Amniotic stem cell (primary cell): ENCODE measurements at places on chromosomes 2 and 18.

DNA sequence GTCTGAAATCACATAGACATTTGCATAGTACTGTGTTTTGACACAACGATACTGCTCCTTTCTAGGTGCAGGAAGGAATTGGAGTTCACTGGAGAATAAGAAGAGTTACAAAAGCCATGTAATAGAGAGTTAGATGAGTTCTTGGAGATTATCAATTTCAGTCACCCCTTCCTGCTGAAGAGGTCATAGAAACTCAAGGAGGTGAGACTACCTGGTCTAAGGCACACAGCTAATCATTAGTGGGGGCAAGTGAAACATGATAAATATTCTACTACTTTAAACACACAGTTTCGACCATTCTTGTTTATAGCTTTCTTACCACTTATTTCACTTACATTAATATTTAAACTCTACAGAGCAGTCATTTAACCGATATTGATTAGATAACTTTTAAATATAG, 286.9 kb upstream of the NXPH2 start:
- no peak for DNase-seq

DNA sequence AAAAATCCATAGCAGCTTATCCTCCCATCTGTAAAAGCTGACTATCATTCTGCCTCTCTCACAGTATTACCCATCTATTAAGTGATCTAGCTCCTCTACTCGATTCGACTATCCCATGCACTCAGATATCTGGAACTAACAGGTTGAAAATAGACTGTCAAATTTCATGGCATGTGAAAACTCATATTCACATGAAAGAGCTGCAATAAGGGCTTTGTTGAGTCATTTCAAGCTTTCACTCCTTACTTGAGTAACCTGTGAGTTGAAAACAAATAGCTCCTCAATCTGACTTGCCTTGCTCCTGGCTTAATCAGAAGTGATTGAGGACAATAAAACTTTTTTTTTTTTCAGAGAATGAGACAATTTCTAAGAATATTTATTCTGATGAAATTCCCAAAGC, 192.4 kb upstream of the ERBB4 start:
- no peak for DNase-seq

GRCh38 chr2:127085317-127085681, 21.7 kb downstream of the BIN1 start:
- no peak for DNase-seq

DNA sequence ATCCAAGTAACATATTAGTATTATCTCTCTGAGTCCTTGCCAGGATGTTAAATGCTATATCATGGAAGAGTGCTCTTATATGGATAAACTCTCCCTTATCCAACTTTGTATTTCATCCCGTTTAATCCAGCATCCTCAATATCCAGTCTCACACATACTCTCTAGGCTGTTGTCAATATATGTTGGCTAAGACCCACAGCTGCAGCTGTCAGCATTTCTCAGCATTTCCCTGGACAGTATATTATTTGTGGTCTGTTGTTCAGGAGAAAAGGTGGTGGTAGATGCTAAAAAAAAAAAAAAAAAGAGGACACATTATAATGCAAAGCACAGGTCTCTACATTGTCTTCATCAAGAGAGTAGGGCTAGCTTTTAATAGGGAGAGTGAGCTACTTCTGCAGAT, 1368.0 kb upstream of the ZEB2 start:
- no peak for DNase-seq

- DNase-seq = peak; percentile 45
These were observed 64.4 kb downstream of the LONRF2 start for GRCh38 chr2:100257939-100258338.

- DNase-seq = peak; percentile 21
These were observed 694 bp downstream of the CFAP36 start for GRCh38 chr2:55519938-55520885.

DNA sequence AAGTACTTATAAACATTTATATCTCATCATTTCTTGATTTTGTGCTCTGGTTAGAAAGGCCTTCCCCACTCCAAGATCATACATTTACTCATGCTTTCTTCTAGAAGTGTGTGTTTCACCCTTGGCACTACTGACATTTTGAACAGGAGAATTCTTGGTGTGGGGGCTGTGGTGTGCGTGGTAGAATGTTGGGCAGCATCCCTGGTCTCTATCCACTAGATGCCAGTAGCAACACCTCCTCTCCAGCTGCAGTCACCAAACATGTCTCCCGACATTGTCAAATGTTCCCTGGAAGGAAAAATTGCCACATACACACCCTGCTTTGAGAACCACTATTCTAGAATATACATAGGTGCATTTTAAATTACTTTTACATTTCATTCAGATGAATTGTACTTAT, 8.7 kb upstream of the TGIF1 start:
- DNase-seq = no peak

DNA sequence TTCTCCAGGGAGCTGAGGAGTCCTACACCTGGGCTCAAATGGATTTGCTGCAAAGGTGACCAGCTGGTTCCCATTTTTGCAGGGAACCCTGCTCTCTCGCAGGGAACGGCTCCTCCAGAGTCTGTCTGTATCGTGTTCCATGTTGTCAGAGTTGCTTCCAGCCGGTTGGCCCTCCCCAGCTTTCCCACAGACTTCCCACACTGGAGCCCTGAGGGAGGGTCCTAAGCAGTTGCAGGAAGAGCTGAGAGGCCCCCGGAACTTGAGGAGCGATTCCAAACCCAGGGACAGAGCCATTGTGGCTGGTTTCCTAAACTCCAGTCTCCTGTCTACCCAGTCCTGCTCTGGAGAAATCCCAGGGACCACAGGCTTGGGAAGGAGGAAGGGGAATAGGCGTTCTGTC, 121.7 kb upstream of the PPP1CB start:
- no peak for DNase-seq

- no peak for DNase-seq
These were observed 37.0 kb downstream of the CTIF start for GRCh38 chr18:48575658-48576456.
